ENCODE measurements at places on chromosomes 2 and 18.

- DNase-seq: no peak
These were observed 46.1 kb downstream of the CFAP36 start for GRCh38 chr2:55565613-55566012.

- no peak for DNase-seq
These were observed 58.8 kb upstream of the SLC38A11 start for GRCh38 chr2:165013944-165014619.

DNA sequence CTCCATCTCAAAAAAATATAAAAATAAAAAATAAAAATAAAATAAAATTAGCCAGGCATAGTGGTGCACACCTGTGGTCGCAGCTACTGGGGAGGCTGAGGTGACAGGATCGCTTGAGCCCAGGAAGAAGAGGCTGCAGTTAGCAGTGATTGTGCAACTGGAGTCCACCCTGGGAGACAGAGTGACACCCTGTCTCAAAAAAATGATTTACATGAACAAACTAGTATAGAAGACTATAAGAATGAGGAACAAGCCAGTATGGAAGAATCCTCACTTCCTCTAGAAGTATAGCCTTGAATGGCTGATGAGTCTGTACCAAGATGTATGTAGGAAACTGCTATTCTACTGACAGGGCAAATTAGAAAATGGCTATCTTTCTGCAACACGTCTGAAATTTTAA is 10.9 kb downstream of the YES1 start:
- DNase-seq: no peak

GRCh38 chr18:74996996-74997395 is 211.9 kb downstream of the PTGR3 start:
- no peak for DNase-seq

GRCh38 chr2:144414324-144414845 is 105.5 kb downstream of the ZEB2 start:
- peak; percentile 40 for DNase-seq

DNA sequence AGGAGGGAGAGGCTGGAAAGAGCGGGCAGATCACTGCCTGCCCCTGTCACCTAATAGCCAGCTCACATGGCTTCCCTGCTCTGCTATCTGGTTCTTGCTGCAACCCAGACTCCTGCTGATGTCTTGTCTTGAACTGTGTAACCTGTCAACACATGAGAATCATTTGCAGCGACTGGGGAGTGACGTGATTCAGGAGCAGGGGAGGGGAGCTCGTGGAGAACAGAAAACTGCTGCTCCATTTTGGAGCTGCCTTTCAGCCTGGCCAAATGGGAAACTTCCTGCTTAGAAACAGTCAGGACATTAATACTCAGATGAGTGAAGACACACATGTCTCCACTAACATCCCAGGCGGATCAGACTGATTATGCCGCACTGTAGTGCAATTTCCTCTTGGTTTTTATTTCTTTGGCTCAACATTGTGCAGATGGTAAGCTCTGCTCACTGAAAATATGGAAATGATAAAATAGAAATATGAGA is 38.1 kb downstream of the RPL37A start:
- DNase-seq: no peak

DNA sequence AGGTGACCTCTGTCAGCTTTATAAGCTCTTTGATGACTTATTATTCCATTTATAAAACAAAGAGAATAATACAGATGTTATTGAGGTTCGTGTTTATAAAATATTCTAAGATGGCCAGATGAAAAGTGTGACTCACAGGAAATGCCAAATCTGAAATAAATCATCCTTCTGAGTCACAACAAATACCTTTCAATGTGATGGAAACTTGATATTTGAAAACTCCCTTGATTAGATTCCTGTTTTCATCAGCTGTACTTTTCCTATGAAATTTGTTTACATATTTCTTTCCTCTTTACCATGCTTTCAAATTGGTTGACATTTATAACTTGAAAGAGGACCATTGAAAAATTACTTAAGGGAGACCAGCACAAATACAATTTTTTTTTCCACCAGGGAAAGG is 30.6 kb upstream of the PPP1R1C start:
- DNase-seq: peak; percentile 57

GRCh38 chr18:50855976-50856757 is 22.8 kb upstream of the ME2 start:
- no peak for DNase-seq

GRCh38 chr2:197205585-197206215 is 104.9 kb downstream of the ANKRD44 start:
- DNase-seq: no peak

DNA sequence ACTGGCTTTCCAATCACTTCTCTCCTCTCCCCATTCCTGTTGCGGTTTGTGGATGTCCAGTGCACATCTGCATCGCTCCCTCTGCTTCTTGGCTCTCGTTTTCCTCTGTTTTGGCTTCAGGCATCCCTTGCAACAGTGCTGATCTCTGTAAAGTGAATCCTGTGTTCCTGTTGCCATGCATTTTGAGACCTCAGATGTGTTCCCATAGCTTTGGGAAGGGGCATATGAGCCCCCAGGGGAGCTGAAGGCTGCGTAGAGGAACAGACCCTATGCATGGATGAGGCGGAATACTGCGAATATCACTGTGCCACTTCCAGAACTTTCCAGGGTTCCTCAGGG is 168.4 kb upstream of the HAAO start:
- DNase-seq: no peak

GRCh38 chr2:234970477-234970882 is 18.7 kb downstream of the SH3BP4 start:
- DNase-seq: peak; percentile 71

DNA sequence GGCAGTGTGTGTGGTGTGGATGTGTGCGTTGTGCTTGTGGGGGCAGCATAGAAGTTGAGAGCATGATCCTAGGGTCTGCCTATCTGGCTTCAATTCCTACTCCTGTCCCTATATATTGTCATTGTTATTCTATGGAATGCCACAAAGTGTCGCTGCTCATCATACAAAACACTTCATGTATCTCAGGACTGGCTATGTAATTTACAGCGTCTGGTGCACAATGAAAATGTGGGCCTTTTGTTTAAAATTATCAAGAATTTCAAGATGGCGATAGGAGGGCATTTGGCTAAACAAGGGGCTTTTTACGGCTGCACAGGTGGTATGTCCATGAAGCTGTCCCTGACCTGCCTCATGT is 3.4 kb downstream of the SERPINB2 start:
- no peak for DNase-seq

- DNase-seq: no peak
These were observed 164.1 kb upstream of the RASGRP3 start for GRCh38 chr2:33312355-33312754.

DNA sequence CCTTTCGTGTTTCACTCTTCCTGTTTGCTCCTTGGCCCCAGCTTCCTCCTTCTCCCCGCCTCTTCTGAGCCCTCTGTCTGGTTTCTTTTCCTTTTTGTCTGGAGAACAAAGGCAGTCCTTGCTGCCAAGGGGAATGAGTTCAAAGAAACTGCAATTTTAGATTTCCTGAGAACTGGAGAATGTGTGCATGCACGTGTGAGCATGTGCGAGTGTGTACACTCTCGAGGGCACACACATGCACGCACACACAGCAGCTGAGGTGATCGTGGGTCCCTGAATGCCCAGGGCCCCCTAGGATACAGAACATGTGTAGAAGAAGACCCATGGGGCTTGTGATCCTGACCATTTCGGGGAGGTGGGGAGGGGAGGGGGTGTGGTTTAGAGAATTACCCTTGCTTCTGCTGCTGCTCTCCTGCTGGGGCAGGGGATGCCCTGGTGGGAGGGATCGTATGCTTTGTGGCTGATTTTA is 151.8 kb downstream of the DYSF start:
- no peak for DNase-seq

DNA sequence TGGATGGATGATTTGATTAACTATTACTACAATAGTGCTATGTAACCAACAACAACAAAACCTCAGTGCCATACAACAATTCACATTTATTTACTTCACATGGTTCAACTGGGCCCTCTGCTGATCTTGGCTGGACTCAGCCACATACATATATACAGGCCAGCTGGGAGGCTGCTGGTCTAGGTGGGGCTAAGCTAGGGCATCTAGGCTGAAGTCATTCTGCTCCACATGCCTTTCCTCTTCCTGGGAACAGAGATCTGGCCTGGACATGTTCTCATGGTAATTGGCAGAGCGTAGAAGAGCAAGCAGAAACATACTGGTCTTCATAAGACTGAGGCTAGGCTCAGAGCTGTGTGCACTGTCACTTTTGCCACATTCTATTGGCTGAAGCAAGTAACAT is 102.8 kb upstream of the RNF152 start:
- DNase-seq: no peak

- no peak for DNase-seq
These were observed 61.3 kb upstream of the RAPGEF4 start for GRCh38 chr2:172674034-172674967.

- DNase-seq: no peak
These were observed 29.7 kb downstream of the INPP5D start for GRCh38 chr2:233089851-233090250.

DNA sequence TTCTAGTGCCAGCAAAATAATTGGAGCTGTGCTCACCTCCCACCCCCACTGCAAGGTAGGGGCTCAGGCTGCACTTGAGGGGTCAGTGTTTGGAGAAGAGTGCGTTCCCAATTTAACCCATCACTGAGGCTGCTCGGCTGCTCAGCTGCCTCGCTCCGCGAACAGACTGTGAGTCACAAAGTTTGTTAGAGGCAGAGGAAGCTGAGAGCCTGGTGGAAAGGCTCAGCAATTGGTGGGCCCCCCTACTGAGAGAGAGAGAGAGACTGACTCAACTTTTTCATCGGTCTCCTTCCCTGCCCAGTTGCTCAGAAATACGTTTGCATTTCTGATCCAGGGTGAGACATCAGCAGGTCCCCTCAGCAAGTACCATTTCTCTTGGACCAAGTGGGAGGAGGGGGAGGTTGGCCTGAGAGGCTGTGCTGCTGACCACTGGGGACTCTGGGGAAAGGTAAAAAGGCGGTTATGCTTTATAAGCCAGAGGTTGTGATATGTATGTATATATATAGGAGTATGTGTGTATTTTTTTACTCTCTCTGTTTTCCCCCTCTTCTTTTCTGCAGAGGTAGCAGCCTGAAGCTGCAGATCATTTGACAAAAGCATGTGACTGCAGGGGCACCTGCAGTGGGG is 1.5 kb downstream of the EFR3B start:
- DNase-seq: peak; percentile 67

- no peak for DNase-seq
These were observed 1303.1 kb upstream of the DDX18 start for GRCh38 chr2:116511426-116511825.

- no peak for DNase-seq
These were observed 100.2 kb downstream of the SRBD1 start for GRCh38 chr2:45510701-45511420.

- no peak for DNase-seq
These were observed 110.1 kb downstream of the GALR1 start for GRCh38 chr18:77359561-77360314.

- DNase-seq: peak; percentile 63
These were observed 183.4 kb upstream of the FN1 start for GRCh38 chr2:215619022-215619958.

DNA sequence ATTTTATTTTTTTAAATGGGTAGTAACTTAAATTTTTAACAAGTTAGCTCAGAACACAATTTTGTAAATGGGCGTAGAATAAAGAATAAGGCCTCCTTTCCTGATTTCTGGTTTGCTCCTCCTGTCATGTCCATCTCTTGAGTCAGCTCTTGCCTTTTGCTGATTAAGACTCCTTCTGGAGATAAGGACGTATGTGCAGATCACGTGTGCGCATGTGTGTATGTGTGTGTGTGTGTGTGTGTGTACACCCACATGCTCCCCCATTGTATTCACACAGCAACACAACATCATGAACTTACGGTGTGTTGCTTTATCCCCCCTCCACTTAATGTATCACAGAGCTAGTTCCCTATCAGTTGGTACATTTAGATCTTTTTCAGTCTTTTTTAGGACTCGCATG is 182.9 kb downstream of the PRKCE start:
- DNase-seq: no peak

- DNase-seq: no peak
These were observed 460.4 kb upstream of the ZNF804A start for GRCh38 chr2:184137955-184138354.

DNA sequence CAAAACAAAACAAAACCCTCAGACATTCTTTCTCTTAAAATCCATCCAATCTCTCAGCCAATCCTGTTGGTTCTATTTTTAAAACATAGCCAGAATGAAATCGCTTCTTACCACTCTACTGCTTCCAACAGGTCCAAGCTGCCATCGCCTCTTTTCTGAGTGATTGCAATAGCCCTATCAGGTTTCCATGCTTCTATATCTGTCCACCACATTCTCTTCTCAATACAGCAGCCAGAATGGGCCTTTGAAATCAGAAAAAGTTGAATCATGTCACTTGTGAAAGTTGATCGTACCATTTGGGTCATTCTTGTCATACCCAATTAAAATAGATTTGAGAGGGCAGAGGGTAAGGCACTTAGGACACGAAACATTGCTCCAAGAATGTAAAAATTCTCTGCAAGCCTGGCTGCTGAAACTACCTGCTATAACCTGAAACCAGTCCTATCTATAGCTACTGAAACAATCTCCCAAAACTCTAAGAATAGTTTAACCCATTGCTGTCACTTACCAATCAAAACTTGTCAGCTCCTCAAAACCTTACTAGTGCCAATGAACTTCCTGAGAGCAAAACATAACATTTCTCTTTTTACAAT is 3.3 kb upstream of the MTLN start:
- DNase-seq: no peak

GRCh38 chr18:3345885-3346284 is 84.0 kb downstream of the MYL12B start:
- no peak for DNase-seq

DNA sequence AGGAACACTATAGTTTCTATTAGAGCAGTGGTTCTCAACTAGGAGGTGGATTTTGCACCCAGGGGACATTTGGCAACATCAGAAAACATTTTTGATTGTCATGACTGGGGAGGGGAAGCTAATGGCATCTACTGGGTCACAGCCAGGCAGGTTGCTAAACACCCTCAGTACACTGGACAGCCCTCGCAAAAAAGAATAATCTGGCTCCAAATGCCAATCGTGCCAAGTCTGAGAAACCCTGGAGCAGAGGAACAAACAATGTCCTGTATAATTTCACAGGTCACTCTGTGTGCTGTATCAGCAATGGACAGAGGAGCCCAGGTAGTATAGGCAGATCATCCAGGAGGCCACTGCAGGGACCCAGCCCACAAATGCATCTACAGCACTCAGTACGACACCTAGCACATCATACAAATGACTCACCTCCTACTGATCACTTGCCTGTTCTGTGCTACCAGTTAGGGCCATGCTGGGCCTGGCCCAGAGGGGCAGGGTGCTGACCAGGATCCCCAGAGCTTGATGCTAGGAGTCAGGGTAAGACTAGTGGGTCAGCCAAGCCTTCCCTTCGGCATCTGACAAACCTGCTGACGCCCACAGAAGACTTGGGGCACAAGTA is 37.6 kb downstream of the SFXN5 start:
- DNase-seq: no peak

GRCh38 chr2:144834998-144835633 is 315.2 kb upstream of the ZEB2 start:
- no peak for DNase-seq

- no peak for DNase-seq
These were observed 112.4 kb downstream of the OLA1 start for GRCh38 chr2:174135981-174136380.

- DNase-seq: no peak
These were observed 18.2 kb downstream of the PMS1 start for GRCh38 chr2:189802396-189802912.
